ENCODE measurements at places on chromosomes 16 and 17.

GRCh38 chr17:77604301-77604972, 354.1 kb upstream of the TNRC6C start:
- DNase-seq, result no peak

GRCh38 chr16:6335072-6335471, 997.6 kb upstream of the RBFOX1 start:
- no peak for DNase-seq

DNA sequence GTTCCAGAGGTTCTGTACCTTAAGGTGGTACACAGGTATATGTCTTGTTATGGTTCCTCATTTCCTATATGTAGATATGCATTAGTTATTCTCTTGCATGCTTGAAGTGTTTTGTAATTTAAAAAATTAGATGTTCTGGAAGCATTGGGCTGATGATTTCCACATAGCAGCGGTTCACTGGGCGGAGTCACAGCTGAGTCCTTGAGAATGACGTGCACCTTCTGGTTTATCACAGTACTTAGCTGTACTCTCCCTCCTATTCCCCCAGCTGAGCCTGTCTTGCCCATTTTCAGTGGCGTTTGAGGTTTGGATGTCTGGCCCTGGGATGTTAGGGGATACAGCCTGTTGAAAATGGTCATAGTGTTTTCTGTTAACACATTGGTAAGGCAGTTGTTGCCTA, 327.1 kb downstream of the SNX29 start:
- DNase-seq, result no peak

GRCh38 chr17:14805348-14805747, 459.8 kb downstream of the PMP22 start:
- no peak for DNase-seq

DNA sequence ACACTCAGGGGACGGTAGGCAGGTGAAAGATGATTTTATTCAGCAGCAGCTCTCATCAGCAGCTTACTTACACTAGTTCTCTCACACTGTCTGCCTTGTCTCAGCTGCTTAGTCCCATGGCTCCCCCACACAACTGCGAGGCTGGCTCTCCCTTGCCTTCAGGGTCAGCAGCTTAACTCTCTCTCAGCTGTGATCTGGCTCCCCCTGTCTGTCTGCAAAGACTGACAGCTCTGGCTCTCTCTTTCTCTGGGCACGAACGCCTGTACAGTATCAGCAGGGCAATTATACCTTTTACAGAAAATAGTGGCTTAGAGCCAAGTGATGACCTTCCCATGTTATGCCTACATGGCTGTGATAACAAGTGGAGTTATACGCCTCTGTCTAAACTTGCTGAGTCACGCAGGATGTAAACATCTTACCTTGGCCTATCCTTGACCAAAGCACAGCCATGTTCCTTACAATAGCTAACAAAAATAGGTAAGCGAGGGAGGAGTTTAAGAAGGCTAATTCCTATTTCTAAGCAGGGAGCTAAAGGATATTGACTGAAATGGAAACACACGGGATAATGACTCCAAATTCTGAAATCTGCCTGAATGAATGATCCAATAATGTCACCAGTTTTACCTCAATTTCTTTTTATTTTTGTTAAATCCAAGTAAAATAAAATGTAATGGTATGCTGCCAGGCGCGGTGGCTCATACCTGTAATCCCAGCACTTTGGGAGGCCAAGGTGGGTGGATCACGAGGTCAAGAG, 1.1 kb upstream of the NDUFAB1 start:
- DNase-seq, result no peak

GRCh38 chr17:41691031-41691777, 2.5 kb downstream of the EIF1 start:
- DNase-seq, result no peak

- DNase-seq, result no peak
These were observed 101.3 kb upstream of the C17orf78 start for GRCh38 chr17:37274461-37274860.

Measured in AG04450 (cell line).